SHP77 (cell line): ENCODE measurements at places on chromosomes 3 and 15.

- DNase-seq = no peak
These were observed 47.6 kb downstream of the OSTN start for GRCh38 chr3:191246630-191247029.

DNA sequence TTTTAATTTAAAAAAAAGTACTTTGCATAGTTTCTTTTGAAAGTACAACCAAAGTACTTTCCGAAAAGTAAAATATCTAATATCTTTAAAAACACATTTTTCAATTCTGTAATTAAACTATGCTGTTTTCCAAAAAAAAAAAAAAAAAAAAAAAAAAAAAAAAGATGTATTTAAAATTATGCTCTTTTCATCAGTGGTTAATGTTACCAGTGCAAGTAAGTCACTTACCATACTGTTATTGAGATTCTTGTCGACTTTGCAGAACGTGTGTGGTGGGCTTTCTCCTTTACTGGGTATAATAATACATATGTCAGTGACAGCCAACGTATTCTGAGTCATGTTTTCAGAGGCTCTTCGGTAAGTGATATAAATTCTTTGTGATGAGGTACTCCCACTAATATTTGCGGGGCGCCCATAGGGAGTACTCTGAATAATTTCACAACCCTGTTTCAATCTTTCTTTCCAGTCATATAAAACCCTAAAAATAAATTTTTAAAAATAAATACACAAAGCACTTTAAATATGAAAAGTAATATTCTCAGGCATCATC is 39.9 kb downstream of the DENND4A start:
- DNase-seq = no peak

DNA sequence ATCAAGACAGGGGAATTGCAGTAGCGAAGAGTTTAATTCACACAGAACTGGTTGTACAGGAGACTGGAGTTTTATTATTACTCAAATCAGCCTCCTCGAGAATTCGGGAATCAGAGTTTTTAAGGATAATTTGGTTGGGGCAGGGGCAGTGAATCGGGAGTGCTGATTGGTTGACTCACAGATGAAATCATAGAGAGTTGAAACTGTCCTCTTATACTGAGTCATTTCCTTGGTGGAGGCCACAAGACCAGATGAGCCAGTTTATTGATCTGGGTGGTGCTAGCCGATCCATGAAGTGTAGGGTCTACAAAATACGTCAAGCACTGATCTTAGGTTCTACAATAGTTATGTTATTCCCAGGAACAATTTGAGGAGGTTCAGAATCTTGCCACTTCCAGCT is 5.3 kb upstream of the ZNF770 start:
- DNase-seq = no peak

GRCh38 chr3:150069633-150070032 is 98.9 kb upstream of the PFN2 start:
- no peak for DNase-seq

- no peak for DNase-seq
These were observed 58.1 kb downstream of the CD200 start for GRCh38 chr3:112390783-112391641.

DNA sequence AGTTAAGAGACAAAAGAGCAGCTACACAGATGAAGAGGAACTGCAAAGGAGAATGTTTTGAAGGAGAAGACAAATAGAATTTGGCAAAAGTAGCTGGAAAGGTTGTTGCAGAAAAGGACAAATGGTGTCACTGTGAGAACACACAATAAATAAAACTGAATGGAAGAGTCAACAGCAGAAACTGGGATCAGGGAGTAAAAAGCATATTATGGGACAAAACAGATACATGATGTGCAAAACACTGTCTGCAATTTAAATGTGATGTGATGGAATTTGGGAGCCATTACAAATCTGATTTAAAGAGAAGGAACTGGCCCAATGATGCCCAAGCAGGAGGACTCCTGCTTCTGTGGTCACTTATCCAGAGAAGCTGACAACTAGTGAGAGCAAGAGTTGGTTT is 46.1 kb downstream of the CD47 start:
- DNase-seq = no peak

GRCh38 chr3:189572249-189572648 is 58.9 kb upstream of the TP63 start:
- DNase-seq = no peak

- DNase-seq = no peak
These were observed 248.9 kb downstream of the SV2B start for GRCh38 chr15:91348752-91349500.

DNA sequence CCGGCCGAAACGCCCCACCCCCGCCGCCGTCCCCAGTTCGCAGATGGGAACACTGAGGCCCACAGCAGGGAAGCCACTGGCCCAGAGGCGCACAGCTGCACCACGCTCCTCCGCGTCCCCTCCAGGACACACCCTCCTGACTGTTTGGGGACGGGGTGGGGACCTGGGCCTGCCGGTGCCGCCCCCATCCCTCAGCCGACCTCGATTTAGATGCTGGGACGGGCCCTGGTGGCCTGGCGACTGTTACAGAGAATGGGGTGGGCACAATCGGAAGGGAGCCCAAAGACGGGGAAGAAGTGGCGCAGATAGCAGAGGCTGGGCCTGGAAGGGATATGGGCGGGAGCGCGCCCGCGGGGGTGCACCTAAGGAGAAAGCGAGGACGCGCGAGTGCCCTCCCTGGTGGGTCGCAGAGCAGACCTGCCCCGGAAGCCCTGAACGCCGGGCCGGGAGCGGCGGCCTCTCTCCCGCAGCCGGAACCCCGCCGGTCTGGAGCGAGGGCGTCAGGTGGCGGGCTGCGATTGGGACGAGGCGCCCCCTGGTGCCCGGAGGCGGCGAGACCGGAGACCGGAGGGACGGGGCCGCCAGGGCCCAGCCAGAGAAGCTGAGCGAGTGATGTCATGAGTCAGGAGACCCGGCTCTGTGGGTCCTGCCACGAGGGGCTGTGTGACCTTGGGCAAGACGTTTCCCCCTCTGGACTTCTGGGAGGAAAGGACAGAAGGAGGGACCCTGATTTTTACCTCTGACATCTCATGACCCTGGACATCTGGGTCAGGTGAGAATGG is 78.4 kb downstream of the IQSEC1 start:
- DNase-seq = no peak

DNA sequence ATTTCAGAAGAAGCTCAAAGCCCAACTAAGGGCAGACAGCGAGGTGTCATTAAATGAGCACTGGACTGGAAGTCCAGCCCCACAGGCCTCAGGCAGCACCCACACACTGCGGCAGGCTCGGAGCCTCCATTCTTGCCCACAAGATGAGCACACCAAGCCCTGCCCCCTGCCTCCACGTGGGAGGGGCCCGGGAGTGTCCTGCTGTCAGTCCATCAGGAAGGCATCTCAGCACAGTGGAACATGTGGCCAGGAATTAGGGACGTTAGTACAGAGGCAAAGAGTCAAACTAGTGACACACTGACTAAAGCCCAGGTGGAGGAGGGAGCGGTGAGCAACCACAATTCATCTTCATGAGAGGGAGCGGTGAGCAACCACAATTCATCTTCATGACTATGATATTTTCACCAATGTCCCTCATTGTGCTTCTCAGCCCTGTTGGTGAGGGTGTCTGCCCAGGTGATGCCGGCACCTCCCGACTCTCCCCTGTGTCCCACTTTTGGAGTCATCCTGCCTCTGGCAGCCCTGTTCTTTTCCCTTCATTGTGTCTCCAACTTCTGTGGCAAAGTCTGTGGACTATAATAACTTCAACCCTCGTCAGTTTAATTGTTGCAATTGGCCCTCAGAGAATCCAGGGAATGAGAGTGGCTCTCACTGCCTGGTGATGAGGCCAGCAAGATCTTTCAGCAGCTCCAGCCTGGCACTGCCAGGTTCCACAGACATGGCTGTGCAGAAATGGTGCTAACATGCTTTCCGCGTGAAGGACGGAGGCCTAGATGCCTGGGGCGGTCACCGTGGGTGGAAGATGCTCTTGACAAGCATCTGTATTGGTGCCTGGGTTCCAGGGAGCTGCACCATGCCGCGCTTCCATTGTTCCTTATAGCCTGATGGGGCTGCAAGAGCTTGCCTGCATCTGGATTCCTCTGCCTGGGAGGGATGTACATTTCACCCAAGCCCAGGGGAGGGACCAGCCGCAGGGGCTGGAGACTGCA is 23.1 kb upstream of the SKOR1 start:
- DNase-seq = no peak

DNA sequence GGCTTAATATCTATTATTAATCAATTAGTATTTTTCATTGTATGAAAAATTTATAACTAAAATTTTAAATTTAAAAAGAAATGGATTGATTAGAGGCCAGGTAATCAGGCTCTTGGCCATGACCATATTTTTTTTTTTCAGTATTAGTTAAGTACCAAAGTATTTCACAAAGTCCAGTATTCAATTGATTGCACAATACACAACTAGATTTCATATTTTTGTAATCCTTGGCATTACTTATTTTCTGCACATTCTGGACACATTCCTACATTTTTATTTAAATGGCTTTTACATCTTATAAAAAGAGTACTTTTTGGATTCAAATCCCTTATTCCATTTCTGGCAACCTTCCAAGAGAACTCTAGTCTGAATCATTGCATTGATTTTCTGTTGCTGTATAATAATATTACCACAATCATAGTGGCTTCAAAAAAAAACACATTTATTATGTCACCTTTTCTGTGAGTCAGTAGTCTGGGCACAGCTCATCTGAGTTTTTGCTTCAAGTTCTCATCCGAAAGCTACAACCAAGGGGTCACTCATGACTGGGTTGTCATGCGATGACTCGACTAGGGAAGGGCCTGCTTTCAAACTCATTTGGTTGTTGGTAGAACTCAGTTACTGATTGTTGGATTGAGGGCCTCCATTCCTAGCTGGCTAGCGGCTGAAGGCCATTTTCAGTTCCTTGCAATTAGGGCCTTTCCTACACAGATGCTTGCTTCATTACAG is 90.7 kb downstream of the CNTN6 start:
- DNase-seq = no peak

DNA sequence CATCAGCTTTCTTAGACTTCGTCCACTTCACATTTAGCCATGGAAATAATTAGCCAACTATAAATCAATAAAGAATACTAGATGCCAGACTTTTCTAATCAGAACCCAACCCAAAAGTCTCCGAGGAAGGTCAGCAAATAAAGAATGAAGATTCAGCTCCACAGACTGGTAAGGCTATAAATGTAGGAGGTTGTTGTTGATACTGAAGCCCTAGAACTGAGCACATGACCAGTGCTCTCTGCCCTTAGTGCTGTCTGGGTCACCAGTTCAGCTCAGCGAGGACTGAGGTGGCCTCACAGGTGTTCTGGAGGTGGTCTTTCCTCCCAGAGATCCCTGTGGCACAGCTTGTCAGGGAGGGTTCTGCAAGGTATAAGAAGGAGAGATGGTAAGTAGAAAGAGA is 20.9 kb upstream of the SLC28A2 start:
- DNase-seq = no peak

DNA sequence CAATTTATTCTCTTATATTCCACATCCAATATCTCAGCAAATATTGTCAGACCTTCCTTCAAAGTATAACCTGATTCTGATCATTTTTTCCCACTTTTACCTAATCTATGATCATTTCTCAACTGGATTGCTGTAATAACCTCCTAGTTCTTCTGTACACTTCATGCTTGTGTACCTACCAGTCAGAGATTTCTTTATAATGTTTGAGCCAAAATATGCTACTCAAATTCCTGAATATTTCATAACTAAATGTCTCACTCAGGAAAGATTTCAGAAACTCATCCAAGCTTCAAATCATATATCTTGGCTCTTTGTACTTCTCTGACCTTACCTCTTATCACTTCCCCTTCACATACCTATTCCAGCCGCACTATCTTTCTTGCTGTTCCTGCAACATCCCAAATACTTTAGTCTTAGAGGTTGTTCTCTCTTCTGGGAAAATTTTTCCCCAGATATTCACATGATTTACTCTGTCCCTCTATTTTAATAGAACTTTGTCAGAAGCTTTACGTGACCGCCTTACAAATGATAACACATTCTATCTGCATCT is 20.0 kb downstream of the BCHE start:
- DNase-seq = no peak

DNA sequence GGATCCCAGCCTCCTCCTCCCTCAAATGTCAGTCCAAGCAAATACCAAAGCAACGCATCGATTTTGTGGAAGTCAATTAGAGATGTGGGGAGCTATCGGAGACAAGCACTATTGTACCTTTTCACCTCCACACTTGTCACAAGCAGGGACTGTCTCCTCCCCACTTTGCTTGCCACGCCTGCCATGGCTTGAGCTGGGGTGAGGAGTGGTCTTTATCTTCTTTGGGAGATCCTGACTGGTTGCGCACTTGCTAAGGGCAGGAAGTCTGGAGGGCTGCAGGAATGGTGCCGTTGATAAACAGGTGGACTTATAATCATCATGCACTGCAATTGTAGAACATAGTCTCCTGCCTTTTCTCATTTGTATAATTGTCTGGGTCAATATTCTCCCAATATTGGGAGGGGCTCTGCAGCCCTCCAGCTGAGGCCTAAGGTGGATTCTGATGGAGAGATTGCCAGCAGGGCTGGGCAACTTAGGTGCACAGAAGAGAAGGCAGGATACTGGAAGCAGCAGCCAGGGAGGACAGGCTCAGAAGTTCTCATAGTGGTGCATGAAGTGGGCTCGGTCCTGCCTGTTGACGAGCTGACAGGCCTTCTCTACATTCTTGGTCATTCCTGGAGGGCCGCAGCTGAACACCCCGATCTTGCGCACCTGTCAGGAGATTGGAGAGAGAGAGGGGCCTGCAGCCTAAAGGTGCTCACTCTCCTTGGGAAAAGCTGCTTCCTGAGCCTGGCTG is 20.2 kb downstream of the DUOX2 start:
- no peak for DNase-seq

DNA sequence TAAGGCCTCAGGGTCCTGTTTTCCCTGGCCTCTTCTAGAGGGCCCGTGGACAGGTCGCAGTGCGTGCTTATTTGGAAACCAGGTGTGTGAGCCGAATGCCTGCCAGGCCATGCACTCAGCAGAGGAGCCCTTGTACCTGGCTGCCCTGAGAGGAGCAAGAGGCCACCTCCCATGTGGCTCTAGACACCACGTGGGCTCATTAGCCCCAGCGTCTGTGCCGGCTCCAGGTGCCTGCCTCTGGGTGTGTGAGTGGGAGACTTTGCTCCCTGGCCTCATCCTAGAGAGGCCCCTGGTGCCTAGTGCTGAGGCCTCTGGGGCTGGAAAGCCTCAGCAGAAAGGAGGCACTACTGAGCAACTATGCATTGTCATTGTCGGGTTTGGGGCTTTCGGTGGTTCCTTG is 50.4 kb downstream of the KLF13 start:
- DNase-seq = no peak
